ENCODE measurements at places on chromosomes 2 and 18.

- no peaks in the 10 kb centered on the region for H3K27me3 ChIP-seq
- no peak overlapping the region for H3K27ac ChIP-seq
These were observed 37.0 kb upstream of the DPP10 start for GRCh38 chr2:114405247-114406116.

GRCh38 chr2:139763705-139764104 is 983.5 kb upstream of the NXPH2 start:
- DNase-seq: no peak
- H3K4me3 ChIP-seq: no peak overlapping the region
- no peaks in the 10 kb centered on the region for H3K27me3 ChIP-seq
- H3K27ac ChIP-seq: no peak overlapping the region
- no peaks in the 10 kb centered on the region for H3K4me1 ChIP-seq
- no peaks in the 10 kb centered on the region for H3K36me3 ChIP-seq

- H3K27ac ChIP-seq: no peak overlapping the region
- DNase-seq: no peak
- no peak overlapping the region for H3K4me3 ChIP-seq
- no peaks in the 10 kb centered on the region for H3K36me3 ChIP-seq
- H3K4me1 ChIP-seq: peaks cover 7% of the 10 kb centered on the region
These were observed 464.1 kb upstream of the CRIM1 start for GRCh38 chr2:35891528-35891927.

- no peak overlapping the region for H3K4me3 ChIP-seq
- no peak overlapping the region for H3K27ac ChIP-seq
- peaks cover 2% of the 10 kb centered on the region for H3K4me1 ChIP-seq
- DNase-seq: no peak
These were observed 71.8 kb upstream of the ATL2 start for GRCh38 chr2:38448692-38449410.

DNA sequence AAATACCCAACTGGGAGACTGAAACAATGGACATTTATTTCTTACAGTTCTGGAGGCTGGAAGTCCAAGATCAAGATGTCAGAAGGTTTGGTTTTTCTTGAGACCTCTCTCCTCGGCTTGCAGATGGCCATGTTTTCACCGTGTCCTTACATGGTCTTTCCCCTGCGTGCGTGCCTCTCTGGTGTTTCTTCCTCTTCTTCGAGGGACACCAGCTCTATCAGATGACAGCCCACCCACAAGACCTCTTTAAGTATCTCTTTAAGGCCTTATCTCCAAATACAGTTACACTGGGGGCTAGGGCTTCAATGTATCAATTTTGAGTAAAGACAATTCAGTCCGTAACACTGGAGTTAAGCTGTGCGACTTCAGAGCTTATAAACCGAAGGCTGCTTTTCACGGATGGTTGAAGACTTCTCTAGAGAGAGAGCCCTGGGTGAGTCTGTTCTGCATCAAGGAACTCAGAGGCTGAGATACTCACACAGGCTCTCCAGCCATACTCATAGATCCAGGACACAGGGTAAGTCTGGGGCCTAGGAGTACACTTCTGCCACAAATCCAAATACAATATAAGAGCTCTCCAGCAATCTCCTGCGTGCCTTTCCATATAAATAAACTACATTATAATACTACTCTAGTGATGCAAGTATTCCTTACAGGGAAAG is 339.9 kb upstream of the PKDCC start:
- no peak overlapping the region for H3K4me3 ChIP-seq
- H3K27me3 ChIP-seq: peaks cover 5% of the 10 kb centered on the region
- H3K27ac ChIP-seq: no peak overlapping the region
- no peak for DNase-seq
- H3K36me3 ChIP-seq: no peaks in the 10 kb centered on the region

- no peak for DNase-seq
- peaks cover 2% of the 10 kb centered on the region for H3K4me1 ChIP-seq
- H3K27ac ChIP-seq: no peak overlapping the region
- H3K27me3 ChIP-seq: peaks cover 33% of the 10 kb centered on the region
- H3K36me3 ChIP-seq: no peaks in the 10 kb centered on the region
These were observed 229.1 kb upstream of the SLC14A2 start for GRCh38 chr18:45386041-45386655.

- H3K27me3 ChIP-seq: no peaks in the 10 kb centered on the region
- no peak overlapping the region for H3K4me3 ChIP-seq
- no peaks in the 10 kb centered on the region for H3K4me1 ChIP-seq
- H3K36me3 ChIP-seq: peaks cover 10% of the 10 kb centered on the region
- H3K27ac ChIP-seq: no peak overlapping the region
These were observed 63.2 kb downstream of the ADCY3 start for GRCh38 chr2:24856791-24857211.

All from naive thymus-derived CD8-positive, alpha-beta T cell (primary cell).